ENCODE measurements at places on chromosomes 6 and 20.

GRCh38 chr6:100427452-100427851, 37.3 kb downstream of the SIM1 start:
- no peak for DNase-seq

GRCh38 chr20:37385659-37386504, 39.9 kb downstream of the SRC start:
- DNase-seq = no peak

- no peak for DNase-seq
Measured at GRCh38 chr20:39941245-39941644, 747.8 kb downstream of the MAFB start.

DNA sequence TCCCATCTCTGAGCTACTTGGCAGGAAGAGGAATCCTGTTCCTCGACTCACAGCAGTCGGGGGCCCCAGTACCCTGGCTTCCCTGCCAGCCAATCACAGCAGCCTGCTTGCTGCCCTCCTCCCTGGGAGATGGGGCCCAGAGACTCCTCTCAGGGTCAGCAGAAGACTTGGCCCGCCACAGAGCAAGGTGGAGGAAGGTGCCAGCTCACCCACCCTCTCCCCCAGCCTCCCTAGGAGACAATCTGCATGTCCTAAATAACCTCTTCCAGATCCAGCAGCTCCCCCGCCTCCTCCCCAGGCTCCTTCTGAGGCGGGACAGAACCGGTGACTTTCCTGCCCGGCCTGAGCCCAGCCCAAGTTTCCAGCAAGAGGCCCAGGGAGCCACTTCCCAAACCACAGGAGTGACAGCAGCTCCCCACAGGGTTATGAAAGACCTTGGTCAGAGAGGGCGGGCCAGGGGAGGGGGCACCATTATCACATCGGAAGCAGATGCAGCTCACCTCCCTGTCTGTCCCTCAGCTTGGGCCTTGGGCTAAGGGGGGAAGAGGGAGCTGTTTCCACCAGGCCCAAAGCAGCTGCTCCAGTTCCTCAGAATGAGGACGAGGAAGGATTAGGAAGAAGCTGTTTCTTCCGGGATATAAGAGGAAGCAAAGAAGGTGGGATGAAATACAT, 2.3 kb downstream of the CCND3 start:
- DNase-seq = no peak

DNA sequence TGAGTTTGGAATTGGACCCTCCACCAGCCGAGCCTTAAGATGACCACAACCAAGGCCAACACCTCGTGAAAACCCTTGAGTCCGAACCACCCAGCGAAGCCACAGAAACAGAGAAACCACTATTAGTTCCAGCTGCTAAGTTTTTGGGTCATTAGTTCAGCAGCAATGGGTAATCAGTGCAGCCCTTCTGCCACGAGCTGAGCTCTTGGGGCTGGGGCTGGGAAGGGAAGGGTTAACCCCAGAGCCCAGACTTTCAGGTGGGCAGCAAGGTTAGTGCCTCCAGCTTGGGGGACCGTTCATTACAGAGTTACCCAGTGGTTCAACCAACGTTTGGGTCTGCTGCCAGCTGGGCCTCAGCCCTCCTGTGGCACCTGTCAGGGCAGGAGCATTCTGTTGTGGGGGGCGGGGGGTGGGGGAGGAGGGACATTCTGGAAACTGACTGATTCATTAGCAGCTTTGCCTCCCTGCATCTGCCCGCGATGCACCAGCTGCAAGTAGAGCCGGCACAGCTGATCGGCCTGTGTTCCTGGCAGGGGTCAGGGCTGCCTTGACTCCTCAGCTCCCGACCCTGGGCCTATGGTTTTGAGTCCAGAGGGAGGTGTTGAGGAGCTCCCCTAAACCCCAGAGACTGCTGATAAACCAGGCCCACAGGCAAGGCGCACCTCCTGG, 52.7 kb downstream of the TGM2 start:
- no peak for DNase-seq

DNA sequence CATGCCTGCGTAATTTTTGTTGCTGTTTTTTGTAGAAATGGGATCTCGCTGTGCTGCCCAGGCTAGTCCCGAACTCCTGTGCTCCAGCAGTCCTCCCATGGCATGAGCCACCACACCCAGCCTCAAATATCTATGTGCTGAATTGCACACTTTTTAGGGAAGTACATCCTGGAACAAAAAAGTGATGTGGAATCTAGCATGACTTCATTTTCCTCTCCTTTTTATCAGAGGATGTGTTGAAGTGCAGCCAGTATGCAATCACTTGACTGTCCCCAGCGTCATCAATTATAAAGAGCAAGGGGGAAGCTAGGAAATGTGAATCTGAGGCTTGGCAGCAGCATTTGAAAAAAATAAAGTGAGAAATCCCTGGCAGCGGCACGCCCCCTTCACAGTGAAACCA, 6.4 kb upstream of the EXOC2 start:
- no peak for DNase-seq

GRCh38 chr6:22079783-22080182, 217.1 kb downstream of the PRL start:
- DNase-seq = no peak

GRCh38 chr6:51323056-51323455, 504.4 kb downstream of the TFAP2B start:
- DNase-seq = no peak

GRCh38 chr6:6557504-6557839, 31.0 kb upstream of the LY86 start:
- no peak for DNase-seq

DNA sequence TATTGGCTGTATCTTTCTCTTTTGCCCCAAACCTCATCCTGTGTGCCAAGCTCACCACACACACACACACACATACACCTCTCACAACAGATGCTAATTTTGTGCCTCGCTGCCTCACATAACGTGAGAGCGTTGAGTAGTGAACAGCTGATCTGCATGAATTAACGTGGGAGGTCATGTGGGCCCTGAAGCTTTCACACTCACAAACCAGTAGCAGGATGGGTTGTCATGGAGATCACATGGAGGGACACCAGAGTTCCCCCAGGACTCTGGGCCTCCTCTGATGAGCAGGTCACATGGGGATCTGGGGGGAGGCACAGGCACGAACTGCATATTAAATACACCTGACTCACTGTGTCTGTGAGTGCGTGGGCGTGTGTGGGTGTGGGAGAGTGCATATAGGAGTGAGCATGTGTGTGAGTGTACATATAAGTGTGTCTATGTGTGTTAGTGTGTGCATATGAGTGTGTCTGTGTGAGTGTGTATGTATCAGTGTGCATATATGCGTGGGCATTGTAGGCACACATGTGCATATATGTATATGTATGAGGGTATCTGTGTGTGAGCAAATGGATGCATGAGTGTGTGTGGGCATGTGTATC, 62.7 kb upstream of the SULF2 start:
- no peak for DNase-seq

DNA sequence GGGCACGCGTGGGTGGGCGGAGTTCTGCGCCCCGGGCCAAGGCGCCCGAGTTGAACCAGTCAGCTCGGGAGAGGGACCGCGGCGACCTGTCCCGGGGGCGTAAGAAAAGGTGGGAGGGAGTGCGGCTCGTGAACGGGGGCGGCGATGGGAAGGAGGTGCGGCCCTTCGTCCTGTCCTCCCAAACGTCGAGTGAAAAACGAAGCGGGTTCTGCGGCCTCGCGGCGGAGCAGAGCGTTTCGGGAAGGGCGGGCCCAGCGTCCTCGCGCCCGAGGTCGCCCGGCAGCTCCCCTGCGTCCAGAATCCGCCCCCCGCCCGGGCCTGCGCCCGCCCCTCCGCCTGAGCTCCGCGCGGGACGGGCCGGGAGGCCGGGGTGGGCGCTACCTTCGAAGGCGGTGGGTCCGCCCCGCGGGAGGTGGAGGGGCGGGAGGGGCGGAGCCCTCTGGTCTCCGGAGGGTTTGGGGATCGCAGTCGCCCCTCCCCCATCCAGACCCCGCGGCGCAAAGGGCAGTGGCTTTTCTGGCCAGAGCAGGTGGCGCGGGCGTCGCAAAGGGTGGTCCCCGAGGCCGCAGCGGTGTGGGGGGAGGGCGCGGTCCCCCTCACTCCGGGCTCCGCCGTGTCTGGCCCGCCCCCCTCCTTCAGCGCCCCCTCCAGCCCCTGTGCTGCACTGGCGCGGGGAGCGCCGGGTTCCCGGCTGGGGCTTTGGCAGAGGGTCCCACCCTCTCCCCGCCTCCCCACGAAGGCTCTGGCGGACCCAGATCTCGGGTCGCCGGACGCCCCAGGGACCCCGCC, 838 bp downstream of the STMN3 start:
- peak; percentile 37 for DNase-seq

DNA sequence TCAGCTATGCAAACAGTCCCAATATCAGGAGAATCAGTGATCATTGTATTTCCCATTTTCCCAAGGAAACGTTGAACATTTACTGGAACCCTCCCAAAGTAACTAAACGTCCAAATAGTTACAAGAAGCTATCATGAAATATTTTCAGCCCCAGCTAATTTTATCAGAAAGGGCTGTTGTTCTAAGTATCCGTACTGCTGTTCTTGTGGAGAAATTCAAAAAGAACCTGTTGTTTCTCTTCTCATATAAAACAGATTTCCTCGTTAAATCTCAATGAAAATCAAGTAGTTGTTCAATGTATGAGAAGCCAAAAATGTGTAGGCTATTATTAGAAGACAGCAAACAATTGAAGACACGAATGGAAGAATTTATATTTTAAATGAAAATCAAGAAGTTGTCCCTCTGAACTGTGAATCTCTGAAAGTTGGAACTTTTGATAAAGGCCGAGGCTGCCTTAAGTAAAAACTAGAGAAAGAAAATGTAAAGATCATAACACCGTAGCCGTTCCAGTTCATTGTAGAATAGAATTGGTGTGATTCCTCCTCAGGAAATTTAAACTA, 107.7 kb downstream of the HFE start:
- DNase-seq = no peak

DNA sequence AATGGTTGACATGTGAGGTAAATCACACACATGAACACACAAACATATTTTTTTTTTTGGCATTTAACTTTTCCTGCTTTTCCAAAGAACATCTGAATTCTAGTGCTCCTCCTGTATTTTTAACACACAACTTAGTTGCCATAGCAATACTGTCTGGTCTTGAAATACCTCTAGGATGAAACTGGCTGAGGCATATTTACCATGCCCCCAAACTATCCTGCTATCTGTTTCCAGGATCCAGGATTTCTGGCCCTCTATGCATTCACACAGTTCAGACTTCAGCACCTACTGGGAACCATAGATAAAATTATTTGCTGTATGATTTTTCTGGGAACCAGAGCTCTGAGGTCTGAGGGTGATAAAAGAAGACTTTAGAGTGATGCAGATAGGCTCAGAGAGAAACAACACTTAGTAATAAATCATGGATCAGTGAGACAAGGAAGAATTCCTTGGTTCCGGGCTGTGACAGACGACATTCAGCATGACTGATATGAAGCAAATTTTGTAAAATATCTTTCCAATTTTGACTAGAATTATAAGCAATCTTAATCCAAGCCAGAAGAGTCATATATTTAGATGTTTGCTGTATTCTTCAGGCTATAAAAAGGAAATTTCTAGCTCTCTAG, 359.7 kb downstream of the BTBD9 start:
- no peak for DNase-seq

DNA sequence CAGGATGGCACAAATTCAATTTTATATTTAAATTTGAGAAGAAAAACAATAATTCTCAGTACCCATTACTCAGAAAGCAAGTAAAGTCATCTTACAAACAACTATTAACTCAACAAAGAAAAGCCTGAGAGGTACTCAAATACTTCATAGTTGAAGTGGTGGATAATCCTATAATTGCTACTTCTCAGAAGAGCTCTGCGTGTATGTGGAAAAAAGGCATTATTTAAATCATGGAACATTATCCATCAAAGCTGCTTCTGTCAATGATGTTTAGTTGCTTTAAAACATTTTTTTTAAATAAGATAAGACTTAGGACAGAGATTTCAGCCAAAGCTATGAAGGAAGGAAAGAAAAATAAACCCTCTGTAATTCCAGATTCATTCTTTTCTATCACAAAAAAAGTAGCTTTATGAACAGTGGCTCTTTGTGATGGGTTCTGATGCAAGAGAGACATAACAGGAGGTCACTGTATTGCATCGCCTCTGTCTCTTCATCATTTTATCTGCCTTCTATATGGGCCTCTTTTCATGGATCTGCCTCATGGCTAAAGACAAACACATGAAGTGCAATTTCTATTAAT, 367.9 kb upstream of the SLC35B3 start:
- DNase-seq = no peak

DNA sequence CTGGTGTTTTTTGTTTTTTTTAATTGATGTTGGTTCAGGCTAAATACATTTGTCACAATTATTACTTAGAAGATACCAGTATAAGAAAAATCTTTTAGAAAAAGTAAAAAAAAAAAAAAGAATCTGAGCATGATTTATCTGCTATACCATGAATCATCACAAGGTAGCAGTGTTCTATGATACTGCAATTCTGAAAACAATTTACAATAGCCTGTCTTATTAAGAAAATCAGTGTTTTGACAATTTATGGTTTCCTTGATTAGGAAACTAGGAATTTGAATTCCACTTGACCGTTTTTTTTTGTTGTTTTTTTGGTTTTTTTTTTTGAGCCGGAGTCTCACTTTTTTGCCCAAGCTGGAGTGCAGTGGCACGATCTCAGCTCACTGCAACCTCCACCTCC, 9.3 kb upstream of the MAK start:
- DNase-seq = no peak

Data from activated CD4-positive, alpha-beta T cell treated with anti-CD3 and anti-CD28 coated beads for 1 hour (primary cell).